ENCODE measurements at places on chromosomes 13 and 19. TPM values are rescaled to one million over a fixed set of nuclear protein-coding genes. Genes with fewer than 3 reads are reported as not detected.

PGLYRP1 gene
- not detected for total RNA-seq

DNA sequence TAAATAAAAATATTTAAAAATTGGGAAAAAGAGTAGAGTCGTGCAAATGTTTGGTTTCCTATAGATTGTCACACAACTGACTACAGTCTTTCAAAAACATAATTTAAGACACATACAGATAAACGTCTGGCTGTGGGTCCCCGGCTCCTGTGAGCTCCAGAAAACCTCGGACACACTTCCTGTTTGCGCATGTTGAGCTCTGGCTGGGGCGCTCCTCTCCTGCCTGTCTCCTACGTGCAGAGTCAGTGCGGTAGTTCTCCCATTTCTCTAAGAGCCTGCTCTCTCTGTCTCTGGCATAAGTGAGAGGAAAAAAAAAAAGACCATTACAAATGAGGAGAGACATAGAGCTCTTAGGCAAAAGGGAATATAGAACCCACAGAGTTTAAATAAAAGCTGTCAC, 128.2 kb upstream of the OBI1 start:
- no peak for DNase-seq

DNA sequence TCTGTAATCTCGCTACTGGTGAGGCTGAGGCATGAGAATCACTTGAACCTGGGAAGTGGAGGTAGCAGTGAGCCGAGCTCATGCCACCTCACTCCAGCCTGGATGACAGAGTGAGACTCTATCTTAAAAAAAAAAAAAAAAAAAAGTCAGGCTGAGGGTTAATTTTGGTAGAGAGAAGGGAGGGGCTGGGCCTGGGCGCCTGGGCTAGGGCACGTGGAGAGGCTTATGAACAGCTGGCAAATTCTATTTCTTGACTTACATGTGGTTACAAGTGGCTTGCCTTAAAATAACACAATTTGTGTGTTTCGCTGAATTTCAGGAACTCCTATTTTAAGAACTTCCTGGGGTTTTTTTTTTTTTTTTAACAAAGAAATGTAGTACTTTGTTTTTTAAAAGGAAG, 47.6 kb upstream of the MAP3K10 start:
- DNase-seq, result no peak

DNA sequence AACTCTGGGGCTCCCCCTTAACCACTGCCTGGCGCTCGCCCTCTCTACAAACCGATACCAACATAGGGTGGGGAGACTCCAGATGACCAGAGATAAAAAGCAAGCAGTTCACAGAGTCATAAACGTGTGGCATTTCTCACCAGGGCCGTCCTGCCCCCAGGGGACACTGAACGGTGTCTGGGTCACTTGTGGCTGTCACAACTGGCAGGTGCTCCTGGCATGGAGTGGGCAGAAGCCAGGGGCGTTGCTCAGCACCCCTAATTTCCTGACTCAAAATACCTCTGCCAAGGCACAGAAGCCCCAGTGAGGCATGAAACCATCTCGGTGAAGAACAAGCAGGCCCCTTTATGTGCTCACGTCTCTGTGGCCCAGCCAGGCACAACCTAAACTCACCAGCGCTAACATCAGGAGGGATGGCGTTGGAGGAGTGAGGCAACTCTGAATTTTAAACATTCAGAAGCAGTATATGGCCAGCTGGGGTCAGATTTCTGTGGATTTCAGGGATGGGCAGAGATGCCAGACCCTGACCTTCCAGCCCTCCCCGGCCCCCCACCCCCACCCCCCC, 1.8 kb downstream of the PIP5K1C start:
- no peak for DNase-seq

DNA sequence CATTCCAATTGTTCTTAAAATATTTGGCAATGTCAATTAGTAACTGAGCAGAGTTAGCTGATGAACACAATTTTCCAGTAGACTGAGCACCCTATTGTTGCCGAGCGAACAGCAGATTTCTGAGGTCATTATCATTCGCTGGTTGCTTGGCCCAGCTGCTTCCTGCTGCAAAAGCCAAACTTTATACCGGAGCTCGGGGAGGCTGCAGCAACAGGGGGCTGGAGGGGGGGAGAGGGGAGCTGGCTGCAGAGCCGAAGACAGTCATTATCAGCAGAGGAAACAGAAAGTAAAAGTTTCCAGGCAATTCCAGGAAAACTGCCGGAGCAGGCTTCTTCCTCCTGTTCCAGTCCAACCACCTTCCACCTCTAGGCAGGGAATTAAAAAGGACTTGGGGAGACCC, 77.9 kb downstream of the ZNF536 start:
- no peak for DNase-seq

DNA sequence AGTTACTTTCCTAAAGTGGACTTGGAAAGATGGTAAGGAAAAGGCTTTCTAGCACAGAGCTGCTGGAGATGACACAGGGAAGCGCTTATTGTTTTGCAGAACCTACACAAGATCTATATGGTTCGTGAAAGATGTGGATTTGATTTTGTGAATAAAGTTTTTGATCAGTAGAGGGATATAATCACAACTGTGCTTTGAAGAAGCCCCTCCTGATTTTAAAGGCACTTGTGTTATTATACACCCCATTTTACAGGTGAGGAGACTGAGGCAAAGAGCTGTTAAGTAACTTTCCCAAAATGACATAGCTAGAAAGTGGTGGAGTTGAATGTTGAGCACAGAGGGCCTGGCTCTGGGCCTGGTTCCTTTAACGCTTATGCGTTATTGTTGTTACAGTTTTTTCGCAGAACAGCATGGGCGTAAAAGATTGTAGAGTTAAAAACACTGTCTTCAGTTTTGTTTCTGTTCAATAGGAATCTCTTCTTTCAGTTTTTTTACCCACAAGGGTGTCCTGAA, 1.4 kb downstream of the TDRD3 start:
- peak; percentile 42 for DNase-seq

DNA sequence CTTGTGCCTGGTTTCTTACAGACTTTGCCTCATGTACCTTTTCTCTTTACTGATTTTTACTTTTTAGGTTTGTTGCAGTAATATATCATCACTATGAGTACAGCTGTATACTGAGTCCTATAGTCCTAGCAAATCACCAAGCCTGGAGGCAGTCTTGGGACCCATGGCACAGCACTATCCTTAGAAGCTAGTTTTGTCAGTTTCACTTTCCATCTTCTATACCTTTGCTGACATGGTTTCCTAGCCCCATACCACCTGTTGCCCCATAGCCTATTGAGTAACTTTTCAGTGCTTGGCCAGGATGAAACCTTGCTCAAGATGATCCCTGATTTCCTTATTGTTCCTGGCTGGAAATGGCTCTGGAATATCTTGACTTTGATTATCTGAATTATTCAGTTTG, 826.4 kb downstream of the GPC5 start:
- DNase-seq, result no peak

GRCh38 chr13:29964181-29964845, 113.9 kb upstream of the UBL3 start:
- DNase-seq, result no peak

LIPE gene
- 5.7 TPM for total RNA-seq

TIMM29 gene
- 60.8 TPM for total RNA-seq

DNA sequence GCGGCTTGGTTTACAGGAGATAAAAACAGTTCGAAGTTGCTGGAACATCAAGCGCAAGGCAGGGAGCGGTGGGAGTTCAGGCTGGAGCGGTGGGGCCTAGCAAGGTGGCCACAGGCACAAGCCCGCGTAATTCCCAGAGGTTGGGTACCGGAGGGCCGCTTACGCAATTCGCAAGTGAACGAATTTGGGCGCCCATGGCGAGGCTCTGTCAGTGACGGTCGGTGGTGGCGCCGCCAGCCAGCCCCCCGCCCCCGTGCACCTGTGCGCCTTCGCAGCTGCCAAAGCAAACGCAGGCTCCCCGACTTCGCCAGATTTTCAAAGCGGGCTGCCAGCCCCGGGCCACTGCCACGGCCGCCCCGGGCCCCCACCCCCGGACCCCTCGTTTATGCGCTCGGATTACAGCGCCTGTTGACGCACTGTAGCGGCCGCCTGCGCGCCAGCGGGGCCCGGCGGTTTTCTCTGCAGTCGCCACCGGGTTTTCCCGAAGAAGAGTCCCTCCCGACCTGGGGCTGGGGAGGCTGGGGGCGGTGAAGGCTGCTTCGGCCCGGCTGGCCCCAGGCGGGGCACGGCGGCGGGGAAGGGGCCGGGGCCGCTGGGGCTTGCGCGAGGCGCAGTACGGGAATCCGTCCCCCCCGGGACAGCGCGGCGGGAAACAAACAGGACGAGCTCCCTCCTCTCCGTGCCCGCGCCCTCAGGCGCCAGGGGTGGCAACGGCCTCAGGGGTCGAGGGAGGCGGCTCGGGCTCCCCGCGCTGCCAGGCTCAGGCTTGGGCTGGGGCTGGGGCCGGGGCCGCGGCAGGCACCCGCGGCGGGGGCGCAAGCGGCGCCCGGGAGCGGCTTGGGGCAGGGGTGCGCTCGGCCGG, 709 bp downstream of the N4BP2L1 start:
- DNase-seq, result no peak

HS6ST3 gene
- 6.6 TPM for total RNA-seq

- DNase-seq, result no peak
These were observed 732 bp upstream of the MAP1S start for GRCh38 chr19:17718550-17718946.

- no peak for DNase-seq
These were observed 152.8 kb downstream of the LHFPL6 start for GRCh38 chr13:39450176-39450575.

DNA sequence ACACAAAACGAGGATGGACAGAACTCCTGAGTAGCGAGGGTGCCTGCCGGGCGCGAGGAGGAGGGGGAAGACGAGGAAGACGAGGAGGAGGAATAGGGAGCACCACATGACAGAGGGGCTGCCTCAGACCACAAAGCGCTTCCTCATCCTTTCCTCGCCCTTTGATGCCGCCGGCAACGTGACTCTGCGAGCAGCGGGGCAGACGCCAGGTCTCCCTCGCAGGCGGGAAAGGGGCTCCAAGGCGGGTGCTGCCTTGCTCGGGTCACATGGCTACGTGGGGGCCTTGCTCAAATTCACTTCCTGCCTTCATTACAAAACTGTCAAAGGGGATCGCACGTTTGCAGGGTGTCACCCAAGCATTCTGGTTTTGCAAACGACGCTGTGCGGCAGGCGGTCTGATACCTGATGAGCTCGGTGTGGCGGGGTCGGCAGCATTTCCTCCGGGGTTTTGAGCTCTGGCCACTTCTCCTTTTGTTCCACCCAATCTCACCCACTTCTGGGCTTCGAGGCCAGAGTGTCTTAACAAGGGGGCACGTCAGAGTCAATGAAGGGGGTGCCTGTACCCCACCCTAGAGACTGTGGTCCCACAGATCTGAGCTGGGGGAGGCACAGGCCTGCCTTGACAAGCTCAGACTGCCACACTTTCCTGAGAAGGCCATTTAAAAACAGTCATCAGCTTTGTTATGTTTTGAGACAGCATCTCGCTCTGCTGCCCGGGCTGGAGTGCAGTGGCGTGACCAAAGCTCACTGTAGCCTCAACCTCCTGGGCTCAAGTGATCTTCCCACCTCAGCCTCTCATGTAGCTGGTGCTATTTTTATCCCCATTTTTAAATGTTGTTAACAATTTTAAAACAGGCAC, 14.9 kb downstream of the MAP2K2 start:
- DNase-seq, result no peak

DNA sequence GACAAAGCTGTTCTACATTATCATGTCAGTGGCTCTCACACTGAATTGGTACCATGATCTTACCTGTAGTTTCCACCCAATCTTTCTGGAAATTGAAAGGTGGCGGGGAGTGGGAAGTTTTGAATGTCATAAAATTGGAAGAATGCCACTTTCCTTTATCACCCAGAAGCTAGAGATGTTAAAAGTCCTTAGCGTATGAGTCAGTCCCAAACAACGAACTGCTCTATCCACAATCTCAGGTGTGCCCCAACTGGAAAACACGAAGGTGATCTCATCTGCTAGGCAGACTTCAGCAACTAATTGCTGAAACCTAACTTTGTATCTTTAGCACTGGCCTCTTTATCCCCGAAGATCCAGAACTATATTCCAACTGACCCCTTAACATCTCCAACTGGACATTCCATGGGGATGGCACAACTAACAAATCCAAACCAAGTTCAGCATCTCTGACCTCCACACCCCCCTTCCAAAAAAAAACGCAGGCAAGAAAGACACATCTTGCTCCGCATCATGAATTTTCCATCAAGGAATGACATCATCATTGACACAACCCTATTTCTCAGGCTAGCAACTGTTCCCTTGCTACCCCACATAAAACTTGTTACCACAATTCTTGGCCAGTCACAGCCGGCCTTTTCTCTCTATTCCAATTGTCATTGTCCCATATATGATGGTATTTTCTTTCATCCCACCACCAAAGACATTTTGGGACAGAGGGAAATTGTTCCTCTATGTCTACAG, 175.4 kb downstream of the KLF12 start:
- no peak for DNase-seq

APOC1 gene
- 6.1 TPM for total RNA-seq

- no peak for DNase-seq
These were observed 7.5 kb downstream of the PLA2G4C start for GRCh38 chr19:48102870-48103751.

DNA sequence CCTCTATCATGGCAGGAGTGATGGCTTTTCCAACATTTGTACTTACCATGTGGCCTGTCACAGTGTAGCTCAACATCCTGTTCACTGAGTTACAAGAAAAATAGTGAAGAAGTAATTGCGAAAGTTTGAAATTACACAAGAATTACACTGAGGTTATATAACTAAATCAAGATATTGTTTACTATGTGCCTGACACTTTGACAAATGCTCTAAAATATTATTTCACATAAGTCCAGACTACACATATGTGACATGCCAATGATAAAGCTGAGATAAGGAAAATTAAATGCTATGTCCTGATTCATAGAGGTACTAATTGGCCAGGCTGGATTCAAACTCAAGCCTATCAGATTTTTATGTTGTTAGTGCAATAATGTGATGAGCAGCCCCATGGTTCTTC, 451.7 kb downstream of the PCDH9 start:
- no peak for DNase-seq

DNA sequence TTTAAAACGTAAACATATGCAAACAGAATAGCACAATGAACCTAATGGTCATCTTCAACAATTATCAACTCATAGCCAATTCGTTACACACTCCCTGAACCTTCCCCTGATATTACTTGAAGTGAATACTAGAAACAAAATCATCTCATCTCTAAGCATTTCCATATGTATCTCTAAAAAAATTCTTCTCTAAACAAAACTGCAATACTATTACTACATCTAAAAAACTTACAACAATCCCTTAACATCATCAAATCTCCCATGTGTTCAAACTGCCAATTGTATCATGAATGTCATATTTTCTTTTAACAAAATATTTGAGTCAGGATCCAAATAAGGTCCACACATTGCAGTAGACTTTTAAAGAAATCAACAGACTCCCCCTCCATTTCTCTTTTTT, 61.4 kb downstream of the FRY start:
- DNase-seq, result no peak

GRCh38 chr19:10643172-10643967, 10.8 kb upstream of the ILF3 start:
- no peak for DNase-seq

SLC15A1 gene
- not detected for total RNA-seq

Data from Caki2 (cell line).